NCI-H2171 (cell line): ENCODE measurements at places on chromosomes 3 and 15.
A peak's percentile ranks its signal among the peaks of the same experiment; 100 is the strongest.

- no peak for DNase-seq
These were observed 4.0 kb upstream of the TM4SF1 start for GRCh38 chr3:149381173-149382100.

- DNase-seq = no peak
These were observed 20.6 kb downstream of the RTF1 start for GRCh38 chr15:41437448-41437847.

DNA sequence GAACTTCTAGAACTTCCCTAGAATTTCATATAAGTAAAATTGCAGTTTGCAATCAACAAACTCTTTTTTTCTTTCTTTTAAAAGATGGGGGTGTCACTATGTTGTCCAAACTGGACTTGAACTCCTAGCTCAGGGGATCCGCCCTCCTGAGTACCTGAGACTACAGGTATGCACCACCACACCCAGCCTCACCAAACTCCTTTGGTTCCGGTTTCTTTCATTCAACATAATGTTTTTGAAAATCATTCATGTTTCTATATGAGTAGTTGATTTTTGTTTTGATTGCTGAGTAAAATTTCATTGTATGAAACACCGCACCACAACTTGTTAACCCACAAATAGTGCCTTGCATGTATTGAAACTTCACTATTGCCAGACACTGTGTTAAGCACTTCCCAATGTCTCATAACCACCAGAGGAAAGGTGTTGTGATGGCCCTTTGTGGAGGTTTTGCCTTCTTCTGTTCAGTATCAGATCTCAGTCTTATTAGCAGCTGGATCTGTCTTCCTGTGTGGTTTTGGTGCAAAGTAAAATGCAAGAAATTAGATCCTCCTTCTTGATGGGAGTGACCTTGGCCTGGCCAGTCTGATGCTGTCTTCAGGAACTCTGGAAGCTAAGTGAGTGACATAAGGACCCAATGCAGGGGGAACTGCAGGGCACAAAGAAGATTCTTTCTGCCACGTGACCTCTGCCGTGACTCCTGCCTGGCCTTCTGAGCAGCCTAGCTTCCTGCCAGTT, 78.8 kb upstream of the UBE2E1 start:
- DNase-seq = no peak

- no peak for DNase-seq
These were observed 21.1 kb downstream of the CMSS1 start for GRCh38 chr3:99838755-99839154.

DNA sequence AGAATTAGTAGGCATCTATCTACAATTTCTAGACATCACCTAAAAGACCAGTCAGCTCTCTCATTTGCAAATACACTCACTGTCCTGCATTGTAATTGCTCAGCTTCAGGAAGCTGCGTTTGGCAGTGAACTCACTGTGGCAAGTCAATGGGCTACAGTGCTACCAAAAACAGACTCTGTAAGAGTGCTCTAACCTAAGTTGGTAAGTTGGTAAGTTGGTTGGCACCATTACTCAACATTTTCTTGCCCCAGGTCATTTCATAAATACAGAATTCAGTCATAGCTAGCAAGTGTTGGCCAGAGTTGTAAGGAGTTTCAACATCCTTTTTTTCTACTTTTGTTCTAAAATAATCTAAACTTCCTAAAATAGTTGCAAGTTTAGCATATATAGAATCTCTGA, 466.3 kb downstream of the NAALADL2 start:
- no peak for DNase-seq

DNA sequence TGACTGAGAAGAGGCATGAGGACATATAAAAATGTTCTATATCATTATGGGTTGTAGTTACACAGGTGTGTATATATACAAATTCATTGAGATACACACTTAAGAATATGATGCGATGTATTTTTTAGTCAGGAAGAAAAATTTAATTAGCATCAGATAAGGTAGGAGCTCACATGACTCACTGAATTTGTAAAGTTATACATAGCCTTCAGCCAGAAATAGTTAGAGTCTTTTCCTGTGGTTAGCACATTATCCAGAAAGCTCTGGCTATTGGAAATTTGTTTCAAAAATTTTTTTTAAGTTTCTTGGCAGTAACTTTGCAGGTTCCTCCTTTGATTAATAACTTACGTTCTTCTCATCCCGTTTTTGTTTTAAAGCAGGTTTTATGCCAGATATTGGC, 88.6 kb downstream of the STT3B start:
- DNase-seq = no peak

GRCh38 chr15:65583701-65584100, 27.2 kb downstream of the INTS14 start:
- no peak for DNase-seq

- no peak for DNase-seq
These were observed at the start of gene ISLR2 for GRCh38 chr15:74130155-74130848. TSS of gene ISLR2 (plus strand) at chr15:74130586. CDS start at chr15:74132755, 2,169 bp downstream.

- no peak for DNase-seq
These were observed 268.6 kb upstream of the PLSCR5 start for GRCh38 chr3:146873748-146874147.

- no peak for DNase-seq
These were observed 73.0 kb downstream of the SPRED1 start for GRCh38 chr15:38325648-38325990.

- peak; percentile 44 for DNase-seq
These were observed 46.9 kb downstream of the NR1D2 start for GRCh38 chr3:23991683-23992628.

GRCh38 chr3:175336406-175337133, 477.4 kb downstream of the NAALADL2 start:
- no peak for DNase-seq

DNA sequence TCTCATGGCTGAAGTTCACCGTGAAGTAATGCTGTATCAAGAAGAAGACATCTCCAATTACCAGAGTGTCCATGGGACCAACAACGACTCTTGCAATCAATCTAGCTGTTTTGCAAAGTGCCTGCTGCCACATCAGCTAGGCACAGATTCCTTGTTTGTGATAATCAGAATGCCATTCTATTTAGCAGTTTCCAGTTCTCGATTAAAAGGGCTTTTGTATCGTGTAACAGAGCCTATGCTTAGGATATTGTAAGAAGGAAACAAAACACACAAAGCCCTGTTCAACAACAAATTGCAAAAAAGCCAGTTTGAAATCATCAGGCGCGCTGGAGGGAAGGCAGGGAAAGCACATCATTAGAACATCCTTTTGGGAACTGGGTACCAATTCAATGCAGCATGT, 26.1 kb downstream of the RASGRF1 start:
- DNase-seq = no peak

DNA sequence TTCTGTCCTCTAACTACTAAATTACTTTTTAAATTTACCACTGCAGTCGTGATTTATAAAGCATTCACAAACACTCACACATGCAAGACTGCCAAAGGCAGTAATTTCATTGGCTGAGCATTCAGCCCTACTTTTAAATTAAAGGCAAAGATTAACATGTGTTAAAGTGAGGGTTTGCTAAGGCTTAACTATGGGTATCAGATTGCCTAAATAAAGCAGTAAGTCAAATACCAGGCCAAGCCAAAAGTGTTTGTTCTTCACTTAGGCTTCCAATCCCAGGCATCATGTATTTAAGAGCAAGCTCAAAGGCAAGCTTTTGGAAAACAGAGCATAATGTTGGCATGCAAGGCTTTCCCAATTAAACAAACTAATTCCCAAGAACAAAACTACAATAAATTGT, 187.3 kb downstream of the SUCNR1 start:
- DNase-seq = no peak

DNA sequence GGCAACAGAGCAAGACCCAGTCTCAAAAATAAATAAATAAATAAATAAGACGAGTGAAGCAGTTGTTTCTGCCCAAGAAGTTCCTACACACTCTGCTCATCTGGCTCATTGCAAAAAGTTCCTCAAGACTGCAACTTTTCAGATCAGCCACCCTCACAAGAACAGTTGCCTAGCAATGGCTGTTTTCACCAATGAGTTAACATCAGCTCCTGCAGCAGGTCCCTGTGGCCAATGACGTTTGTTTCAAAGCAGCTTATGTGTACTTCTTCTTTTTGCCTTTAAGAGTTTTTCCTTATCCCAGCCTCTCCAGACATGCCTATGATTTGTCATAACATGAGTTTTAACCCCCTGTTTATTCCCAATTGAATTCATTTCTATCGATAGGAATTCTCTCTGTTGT, 118.4 kb upstream of the SPRED1 start:
- DNase-seq = no peak

DNA sequence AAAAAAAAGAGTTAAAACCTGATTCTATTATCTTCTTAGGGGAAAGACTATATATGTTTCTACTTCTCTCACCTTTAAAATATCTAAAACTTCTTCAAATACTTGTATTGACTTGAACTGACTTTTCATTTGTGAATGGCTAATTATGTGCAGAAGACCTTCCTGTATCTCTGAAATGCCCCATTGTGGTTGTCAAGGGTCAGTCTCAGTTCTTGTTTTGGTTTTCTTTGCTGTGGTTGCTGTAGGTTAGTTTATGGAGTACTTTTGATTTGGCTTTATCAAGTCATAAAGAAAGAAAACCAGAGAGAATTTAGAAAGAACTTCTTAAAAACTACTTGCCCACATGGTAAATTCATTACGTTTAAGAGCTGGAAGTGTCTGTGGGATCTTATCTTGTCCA, 345.3 kb upstream of the POU1F1 start:
- no peak for DNase-seq

DNA sequence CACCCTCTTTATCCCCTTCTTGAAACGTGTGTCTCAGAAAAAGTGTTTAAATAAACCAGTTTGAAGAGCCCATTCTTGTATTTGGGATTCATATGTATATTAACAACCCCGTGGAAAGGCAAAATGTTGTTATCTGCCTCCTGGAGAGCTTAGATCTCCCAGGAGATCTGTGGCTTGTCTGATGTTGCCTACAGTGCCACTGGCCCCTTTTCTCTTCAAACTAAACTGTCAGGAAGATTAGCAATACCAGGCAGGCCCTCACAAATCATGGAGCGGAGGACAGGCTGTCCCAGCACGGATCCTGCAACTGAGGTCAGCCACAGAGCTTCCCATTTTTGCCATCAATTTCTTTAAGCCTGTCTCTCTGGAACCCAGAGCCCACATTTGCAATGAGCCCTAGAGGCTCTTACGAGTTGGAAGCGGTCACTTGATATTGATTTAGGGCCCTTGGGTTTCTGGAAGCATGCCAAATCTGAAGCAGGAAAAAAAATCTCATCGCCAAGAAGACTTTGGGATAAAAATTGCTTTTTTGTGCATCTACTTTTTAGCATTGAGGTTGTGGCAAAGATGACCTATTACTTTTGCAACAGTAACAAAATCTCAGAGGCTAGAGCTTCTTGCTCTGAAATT, 234.1 kb downstream of the OPA1 start:
- no peak for DNase-seq

GRCh38 chr3:128330214-128330842, 136.4 kb downstream of the DNAJB8 start:
- DNase-seq = no peak

GRCh38 chr3:9398700-9399336, 1.4 kb downstream of the SETD5 start:
- no peak for DNase-seq

- DNase-seq = no peak
These were observed 64.4 kb downstream of the MAGEF1 start for GRCh38 chr3:184647405-184647936.

- DNase-seq = no peak
These were observed 167.1 kb upstream of the PLSCR5 start for GRCh38 chr3:146772211-146772743.

- no peak for DNase-seq
These were observed 88.6 kb upstream of the RASGRF1 start for GRCh38 chr15:79179108-79179561.

- no peak for DNase-seq
These were observed 2.0 kb downstream of the XRN1 start for GRCh38 chr3:142445816-142446254.

DNA sequence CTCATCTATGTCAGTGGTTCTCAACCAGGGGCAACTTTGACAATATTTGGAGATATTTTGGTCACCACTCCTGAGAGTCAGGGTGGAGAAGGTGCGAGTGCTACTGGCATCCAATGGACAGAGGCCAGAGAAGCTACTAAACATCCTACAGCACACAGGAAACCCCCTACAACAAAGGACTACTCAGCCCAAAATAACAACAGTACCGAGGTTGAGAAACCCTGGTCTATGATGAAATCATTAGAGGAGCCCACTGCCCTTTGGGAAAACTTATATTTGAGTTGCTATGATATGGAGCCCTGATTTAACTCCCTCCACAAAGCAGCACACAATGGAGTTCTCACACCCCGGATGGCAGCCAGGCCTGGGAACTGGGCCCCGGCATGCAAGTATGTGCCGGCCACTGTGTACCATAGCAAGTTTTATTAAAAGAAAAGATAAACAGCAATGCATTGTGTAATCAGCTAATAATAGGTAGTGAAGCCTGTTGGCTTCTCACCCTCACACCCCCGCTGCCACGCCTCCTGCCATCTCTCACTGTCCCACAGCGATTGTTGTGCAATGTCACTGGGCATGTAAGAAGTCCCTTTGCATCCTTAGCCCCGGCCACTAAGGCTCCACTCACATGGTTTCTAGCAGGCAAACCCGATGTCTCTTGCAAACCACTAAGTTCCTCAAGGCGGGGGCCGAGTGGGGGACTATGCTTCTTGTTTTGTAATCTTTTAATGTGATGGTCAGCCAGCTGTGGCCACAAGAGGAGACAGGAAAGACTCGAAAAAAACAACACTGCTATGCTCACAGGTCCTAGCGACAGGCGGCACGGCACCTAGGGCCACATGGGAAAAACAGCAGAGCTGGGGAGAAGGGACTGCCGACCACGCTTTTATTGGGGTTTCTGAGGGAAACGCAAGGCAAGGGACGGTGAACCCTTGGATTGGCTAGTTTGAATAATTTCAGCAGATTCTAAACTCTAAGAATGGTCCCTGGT, 110.0 kb downstream of the AQP9 start:
- no peak for DNase-seq

- no peak for DNase-seq
These were observed 34.8 kb upstream of the SFMBT1 start for GRCh38 chr3:53080612-53081205.

GRCh38 chr3:152770296-152770695, 64.6 kb upstream of the P2RY1 start:
- DNase-seq = no peak

- no peak for DNase-seq
These were observed 9.4 kb downstream of the SPTBN5 start for GRCh38 chr15:41884458-41884857.

DNA sequence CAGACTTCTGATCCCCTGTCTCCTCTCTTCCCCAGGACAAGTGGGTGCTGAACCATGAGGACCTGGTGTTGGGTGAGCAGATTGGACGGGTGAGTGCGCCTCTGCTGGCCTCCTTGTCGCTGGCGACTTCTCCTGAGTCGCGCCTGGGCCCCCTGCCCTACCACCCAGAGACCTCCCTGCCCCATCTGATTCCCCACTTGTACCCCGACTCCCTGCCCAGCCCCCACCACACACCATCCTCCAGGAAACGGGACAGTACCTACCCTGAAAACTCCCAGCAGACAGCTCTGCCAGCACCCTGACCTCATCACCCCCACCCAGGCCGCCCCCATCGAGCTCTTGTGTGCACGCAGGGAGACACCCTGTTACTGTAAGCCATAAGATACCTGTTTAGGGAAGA, 7.7 kb downstream of the FES start:
- DNase-seq = no peak

GRCh38 chr3:17742880-17743657, 638 bp upstream of the TBC1D5 start:
- no peak for DNase-seq
